ENCODE measurements at places on chromosomes 3 and 15. TPM values are rescaled to one million over a fixed set of nuclear protein-coding genes. Genes with fewer than 3 reads are reported as not detected.

CLDN1 gene
- total RNA-seq: not detected

SENP2 gene
- 47.1 TPM for total RNA-seq

CFAP20DC gene
- total RNA-seq: 1.6 TPM

STAB1 gene
- total RNA-seq: 0.64 TPM

PEX5L gene
- total RNA-seq: not detected

AP3B2 gene
- 0.22 TPM for total RNA-seq

IL17RD gene
- not detected for total RNA-seq

Data from activated B cell treated with CpG ODN at 0.5 μM for 24 hours (primary cell).